ENCODE measurements at places on chromosomes 7 and 10.

DNA sequence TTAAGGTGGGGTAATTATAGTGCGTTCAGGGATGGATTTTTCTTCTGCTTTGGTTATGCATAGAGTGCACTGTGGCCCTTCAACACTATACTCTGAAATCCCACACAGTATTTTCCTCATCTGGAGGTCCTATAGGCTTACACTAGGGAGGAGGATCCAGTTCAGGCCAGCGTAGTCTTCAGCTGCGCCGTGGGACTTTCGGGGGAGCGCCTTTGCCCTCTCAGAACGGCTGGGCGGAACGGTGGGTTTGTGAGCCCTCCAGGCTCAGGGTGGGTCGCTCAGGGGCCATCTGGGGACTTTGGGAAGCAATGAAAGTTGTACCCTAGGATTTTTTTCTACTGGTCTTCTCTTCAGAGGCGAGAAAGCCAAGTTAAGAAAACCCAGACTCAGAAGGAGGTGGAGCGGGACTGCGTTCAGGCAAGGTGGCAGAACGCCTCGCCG lies 652 bp upstream of the VPS26A start:
- DNase-seq: no peak

DNA sequence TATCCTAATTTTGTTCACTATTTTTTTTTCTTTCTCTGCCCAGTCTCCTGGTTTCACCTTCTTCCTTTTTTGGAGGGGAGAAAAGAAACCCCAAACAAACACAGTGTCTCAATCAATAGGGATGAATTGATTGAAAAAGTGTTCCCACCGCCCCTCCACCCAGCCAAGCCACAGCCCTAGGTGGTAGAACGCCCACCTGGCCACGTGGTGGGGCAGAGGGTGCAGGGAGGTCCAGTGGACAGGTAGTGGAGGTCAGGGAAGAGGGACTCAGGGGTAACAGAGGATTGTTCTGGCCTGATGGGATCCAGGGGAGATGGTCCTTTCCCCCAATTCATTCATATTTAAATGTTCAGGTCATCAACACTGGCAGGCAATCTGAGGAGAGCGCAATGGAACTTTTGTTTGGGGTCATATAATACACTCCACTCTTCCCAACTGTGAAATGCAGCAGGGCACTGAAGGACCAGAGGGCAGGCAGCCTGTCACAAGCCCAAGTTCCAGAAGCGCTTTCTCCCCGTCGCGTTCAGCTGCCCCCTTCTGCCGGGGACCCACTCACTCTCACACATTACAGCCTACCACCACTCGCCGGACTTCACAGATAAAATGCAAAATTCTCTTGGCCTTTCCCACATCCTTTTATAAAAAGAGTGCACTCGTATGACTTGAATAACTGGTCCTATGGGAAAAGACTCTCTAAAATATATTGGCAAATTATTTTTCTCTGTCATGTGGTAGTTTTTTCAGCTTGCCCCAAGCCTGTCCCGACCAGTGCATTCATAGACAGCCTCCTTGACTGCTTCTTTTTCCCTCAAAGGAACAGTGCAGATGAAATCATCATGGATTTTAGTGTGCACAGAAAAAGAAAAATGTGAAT lies 1.6 kb downstream of the INHBA start:
- no peak for DNase-seq

GRCh38 chr10:109922976-109923921 lies at the start of gene XPNPEP1:
XPNPEP1 (minus strand) TSS chr10:109923511; CDS start chr10:109923433, 78 bp downstream.
- peak; percentile 78 for DNase-seq

GRCh38 chr7:5776894-5777660 lies 4.4 kb downstream of the RNF216 start:
- DNase-seq: peak; percentile 12

DNA sequence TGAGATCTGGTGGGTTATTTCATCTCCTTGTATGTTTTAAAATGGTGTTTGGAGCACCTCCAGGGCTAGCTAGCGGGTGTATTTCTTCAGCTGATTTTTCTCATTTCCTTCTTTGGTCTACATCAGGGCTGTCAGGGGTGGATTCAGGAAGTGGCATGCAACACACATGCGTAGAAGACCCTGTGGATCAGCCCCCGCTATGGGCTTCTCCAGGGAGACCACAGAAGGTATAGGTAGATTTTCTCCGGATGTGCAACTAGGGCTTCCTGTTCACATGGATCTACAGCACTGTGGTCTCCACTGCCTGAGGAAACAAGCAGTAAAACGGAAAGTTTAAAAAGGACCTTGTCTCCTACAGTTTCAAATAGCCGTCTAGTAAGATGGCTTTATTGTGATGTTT lies 10.4 kb downstream of the NUB1 start:
- DNase-seq: peak; percentile 26

- DNase-seq: no peak
Measured at GRCh38 chr10:115525141-115525540, 432.0 kb downstream of the ATRNL1 start.
